DMS79 treated with DMSO at 0.1 percent for 48 hours (cell line): ENCODE measurements at places on chromosomes 13 and 19.

- DNase-seq = no peak
Observed at GRCh38 chr19:55676383-55676782, 1.4 kb downstream of the EPN1 start.

- no peak for DNase-seq
Observed at GRCh38 chr13:78674638-78675037, 15.7 kb upstream of the OBI1 start.

GRCh38 chr13:60412909-60413616 is 16.0 kb downstream of the TDRD3 start:
- DNase-seq = no peak

GRCh38 chr13:20772401-20773131 is 1.2 kb downstream of the EEF1AKMT1 start:
- no peak for DNase-seq

GRCh38 chr19:1133471-1133929 is 29.7 kb downstream of the GPX4 start:
- DNase-seq = no peak

GRCh38 chr19:18450931-18451836 is 13.3 kb upstream of the ISYNA1 start:
- DNase-seq = peak; percentile 25

- DNase-seq = no peak
Observed at GRCh38 chr13:77384999-77385398, 58.1 kb upstream of the MYCBP2 start.

DNA sequence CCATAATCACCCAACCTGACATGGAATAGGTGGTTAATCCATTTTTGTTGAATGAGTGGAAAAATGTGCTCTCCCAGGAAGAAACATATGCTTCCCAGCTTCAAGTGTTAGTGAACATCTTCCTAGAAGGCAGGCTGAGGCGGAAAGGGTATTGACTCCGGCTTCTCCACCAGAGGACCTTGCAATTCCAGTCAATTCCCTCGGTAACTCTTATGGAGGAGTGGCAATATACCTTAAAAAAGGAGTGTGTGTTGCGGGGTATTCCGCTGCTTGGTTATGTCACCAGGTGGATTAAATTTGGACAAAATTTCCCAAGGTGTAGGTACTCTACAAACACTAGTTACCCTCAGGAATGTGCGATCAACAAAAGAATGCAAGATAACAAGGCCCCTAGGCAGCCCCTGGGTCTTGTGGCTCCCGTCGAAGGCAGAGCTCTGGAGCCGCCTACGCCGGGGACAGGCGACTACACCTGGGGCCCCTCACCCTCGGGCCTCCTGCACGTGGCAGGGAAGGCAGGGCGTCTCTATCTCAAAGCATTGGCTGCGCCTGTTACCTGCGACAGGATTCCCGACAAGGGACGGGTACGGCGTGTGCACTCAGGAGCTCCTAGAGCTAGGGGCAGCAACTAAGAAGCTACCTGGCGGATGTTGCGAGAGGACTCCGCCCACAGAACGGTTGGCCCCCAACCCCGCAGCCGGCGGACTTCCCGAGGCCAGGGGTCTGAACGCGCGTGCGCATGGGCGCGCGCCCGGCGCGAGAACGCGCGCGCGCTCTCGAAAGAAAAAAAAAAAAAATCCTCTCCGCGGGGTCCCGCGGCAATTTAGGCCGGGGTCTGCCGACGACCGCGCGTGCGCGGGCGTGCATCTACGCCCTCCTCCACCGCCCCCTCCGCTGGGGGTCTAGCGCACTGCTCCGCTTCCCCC is at the start of gene WDR87:
Gene WDR87 (minus strand): TSS at position 649 of the 923 bp plus-strand sequence. CDS start 8,355 bp downstream, outside the sequence.
- peak; percentile 89 for DNase-seq

DNA sequence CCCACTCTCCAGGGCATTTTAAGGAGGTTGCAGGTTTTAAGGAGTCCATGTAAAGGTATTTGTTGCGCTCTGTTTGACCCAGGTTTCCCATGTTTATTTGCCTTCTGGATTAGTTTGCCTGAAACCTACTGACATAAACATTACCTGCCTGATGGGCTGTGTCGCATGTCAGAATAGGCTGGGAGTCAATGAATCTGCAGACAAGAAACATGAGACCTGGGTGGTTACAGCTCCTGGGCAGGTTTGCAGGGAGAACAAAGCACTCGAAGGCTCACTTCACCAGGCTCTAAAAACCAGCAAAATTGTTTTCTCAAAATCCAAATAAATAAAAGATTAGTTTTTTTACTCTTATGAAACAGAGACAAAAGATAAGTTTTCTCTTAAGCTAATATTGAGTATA is 114.4 kb upstream of the SERTM1 start:
- peak; percentile 45 for DNase-seq

GRCh38 chr19:10286803-10287737 is at the start of gene ICAM4:
Gene ICAM4, plus strand, starts transcription at chr19:10286955. Its CDS starts 58 bp downstream, at chr19:10287013.
- DNase-seq = no peak

GRCh38 chr13:23042181-23042580 is 138.6 kb upstream of the SGCG start:
- no peak for DNase-seq

- DNase-seq = no peak
Observed at GRCh38 chr19:40553885-40554857, 22.5 kb upstream of the SHKBP1 start.

DNA sequence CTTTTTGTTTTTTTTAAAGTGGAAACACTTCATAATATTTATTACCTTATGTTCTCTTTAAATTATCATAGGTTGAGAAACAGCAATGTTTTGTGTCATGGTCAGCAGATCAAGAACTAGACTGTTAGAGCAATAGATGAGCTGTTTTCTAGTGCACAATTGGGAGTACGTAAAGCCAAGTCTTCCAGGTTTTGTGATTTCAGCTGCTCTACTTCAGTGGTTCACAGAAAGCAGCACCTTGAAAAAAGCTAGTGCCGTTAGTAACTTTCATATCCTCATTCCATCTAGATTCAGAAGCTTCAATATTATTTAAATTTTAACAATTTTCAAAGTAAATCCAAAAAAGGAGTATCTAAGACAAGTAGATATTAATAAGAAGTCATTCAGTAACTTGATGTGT is 1.9 kb downstream of the GPR18 start:
- no peak for DNase-seq

GRCh38 chr13:27140060-27140459 is 31.6 kb downstream of the USP12 start:
- no peak for DNase-seq

DNA sequence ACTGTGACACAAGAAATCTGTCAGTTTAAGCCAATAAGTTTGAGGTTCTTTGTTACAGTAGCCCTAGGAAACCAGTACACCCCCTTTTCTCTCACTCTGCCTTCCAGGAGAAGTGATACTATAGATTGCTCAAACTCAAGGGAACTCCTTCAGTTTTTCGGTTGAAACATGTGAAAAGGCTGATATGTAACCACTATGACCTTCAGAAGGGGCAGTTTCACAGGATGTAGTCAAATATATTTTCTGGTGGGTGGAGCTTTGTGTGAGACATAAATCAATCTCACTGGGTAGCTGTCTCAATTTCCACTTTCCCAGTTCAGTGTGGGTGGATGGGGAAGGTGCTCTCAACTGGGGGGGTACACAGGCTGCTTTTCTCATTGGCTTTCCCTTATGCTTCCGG is 41.7 kb downstream of the HTR2A start:
- no peak for DNase-seq

DNA sequence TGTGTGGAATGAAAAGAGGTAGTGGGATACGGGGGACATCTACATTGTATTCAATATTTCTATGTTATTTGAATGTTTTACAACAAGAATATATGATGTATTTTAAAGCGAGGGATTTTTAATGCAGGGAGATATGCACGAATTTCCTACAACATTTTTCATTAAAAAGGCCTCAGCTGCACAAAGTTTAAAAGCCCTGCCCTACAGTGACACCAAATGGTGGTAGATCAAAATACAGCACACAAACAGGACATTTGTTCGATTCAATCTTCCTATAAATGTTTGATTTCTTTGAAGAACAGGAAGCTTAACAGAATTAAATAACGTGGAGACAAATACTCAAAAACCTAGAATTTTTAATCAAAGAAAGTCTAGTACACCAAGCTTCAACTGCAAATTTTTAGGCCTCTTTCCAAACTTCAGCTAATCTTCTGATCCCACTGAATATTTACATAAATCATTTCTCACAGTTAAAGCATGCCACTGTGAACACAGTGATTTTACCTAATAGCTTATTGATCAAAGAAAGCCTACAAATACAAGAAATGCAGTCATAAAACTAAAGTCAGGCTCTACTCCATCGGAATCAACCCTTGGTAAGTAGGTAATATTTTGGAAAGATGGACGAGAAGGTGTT is 257.2 kb downstream of the DIAPH3 start:
- no peak for DNase-seq

DNA sequence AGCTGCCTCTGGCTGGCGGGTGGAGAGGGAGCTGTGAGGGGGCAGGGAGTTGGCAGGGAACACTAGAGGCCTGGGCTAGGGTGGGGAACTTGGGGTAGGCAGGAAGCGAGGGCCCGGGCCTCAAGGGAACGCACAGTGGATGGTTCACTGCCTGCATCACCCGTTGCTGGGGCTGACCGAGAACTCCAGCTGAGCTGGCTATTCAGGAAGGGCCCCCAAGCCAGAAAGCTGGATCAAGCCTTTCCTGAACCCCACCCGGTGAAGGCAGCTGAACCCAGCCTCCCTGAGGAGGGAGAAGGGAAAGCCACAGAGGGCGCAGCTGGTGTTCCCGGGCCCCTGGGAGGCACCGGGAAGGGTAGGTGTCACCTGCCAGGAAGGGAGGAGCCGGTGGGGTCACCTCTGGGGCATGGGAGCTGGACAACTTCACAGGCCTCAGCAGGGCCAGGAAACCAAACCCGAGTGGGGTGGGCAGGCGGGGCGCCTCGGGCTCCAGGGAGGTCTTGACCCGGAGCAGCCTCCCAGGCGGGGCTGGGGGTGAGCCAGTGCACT is 13.9 kb downstream of the PALM start:
- DNase-seq = no peak

DNA sequence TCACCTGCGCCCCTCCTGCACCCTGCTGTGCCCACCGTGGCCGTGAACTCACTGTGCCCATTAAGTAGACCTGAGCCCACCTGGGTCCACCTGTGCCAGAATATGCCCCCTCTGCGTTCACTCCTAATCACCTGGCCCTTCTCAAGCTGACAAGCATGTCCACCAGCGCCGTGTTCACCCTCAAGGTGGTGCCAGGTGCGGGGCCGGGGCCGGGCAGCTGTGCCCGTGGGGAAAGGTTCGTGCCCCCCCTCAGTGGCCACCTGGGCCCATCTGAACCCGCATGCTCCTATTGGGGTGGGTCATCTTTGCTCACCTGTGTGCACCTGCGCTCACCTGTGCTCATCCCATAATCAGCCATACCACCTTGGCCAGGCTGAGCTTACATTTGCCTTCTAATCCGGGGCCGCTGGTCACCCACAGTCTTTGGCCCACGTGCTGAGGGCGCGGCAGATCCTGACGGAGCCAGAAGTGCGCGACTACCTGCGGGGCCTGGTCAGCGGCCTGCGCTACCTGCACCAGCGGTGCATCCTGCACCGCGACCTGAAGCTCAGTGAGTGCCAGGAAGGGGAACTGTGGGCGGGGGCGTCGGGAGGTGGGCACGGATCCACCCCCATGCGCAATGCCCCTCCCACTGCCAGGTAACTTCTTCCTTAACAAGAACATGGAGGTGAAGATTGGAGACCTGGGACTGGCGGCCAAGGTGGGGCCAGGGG is 2.3 kb downstream of the PLK5 start:
- no peak for DNase-seq

GRCh38 chr19:8242211-8242821 is 33.1 kb downstream of the CERS4 start:
- no peak for DNase-seq

DNA sequence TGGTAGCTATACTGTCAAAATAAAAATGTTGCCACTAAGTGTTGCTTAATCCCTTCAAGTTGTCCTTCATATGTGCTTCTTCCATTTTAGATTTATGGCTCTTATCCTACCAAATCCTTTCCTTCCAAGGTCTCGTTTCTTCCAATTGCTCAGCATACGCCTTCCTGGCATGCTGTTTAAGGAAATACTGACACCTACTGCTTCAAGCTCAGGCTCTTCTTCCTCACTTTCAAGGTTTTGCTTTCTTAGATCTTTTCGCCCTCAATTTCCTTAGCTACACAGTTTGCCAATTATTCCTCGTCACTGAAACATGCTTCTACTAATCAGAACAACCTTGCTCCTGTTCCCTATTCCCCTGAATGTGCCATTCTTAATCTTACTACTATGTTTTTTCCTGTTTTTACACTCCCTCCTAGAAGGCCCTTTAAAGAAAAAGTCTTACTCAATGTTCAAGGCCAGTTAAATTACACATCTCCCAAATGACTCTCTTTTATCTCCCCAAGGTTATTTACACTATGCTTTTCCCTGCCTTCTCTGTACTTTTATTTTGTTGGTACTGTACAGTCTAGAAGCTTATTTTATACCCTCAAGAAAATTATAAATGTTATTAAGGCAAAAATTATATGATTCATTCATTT is 343.1 kb downstream of the MZT1 start:
- no peak for DNase-seq

- no peak for DNase-seq
Observed at GRCh38 chr13:27391471-27391870, 32.9 kb upstream of the GTF3A start.

GRCh38 chr13:40496035-40496810 is 170.2 kb downstream of the FOXO1 start:
- no peak for DNase-seq

DNA sequence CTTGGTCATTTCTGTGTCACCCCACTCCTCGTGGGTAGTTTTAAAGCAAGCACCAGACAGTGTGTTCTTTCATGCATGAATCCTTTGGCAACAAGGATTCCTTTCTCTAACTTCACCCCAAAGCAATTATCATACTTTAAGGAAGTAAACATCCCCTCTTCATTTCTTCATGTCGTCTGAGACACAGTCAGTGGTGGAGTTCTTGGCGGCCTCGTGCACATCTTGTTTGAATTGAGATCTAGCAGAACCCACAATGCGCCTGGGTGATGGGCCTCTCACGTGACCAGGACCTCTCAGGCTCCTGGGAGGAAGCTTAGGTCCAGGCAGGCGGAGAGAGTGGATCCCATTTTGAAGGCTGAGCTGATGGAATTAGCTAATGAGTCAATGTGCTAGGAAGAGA is 2.6 kb downstream of the ACSBG2 start:
- no peak for DNase-seq
